ENCODE measurements at places on chromosomes 1 and 21.

DNA sequence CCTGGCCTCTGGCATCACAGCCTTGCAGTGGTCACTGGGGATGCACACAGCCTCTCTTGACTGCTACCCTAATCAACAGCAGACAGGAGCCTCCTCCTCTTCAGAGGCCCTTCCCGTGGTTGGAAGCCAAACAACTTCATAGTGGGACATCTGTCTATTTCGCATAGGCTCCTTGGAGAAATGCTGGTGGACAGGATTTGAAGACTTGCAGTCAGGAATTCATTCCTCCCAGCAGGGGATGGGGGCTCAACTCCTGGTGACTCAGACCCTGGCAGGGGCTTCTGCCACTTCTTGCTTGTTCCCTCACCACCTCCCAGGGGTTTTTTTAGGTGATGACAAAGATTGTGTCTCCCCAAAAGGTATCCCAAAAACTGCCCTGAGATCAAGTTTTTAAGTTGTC lies 191.7 kb upstream of the CAMK1G start:
- no peak for DNase-seq

GRCh38 chr1:148363439-148363810 lies 119.7 kb downstream of the PPIAL4G start:
- no peak for DNase-seq

DNA sequence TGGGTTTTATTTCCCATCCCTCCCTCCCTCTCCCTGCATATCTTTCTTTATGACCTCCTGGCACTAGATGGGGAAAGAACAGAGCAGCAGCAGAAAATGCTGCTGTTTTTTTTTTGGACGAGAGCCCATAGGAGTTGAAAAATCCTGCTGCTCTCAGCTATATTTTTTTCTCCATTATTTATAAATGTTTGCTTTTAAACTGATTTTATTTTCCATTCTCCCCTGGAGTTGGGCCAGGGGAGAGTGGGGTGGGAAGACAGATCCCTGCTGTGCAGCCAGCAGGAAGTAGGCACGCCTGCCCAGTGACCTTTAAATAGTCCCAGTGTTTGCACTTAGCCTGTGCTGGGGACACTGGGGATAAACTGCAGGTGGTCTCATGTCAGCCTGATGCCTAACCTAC lies 17.4 kb downstream of the SFT2D2 start:
- no peak for DNase-seq

DNA sequence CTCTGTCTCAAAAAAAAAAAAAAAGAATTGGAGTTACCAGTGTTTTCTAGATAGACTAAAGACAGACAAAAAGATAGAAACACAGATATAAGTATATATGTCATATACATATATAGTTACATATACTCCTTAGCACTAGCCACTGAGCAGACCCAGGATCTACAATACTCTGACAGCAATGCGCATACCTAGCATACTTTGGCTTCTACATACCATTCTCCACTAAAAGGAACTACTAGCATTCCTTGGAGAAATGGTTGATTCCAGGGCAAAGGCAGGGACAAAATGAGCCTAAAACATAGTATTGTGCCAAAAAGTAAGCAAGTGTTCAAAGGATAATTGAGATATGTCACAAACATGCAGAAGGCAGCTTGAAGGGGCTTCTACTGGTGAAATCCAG lies 22.7 kb downstream of the SYNJ1 start:
- DNase-seq = no peak

DNA sequence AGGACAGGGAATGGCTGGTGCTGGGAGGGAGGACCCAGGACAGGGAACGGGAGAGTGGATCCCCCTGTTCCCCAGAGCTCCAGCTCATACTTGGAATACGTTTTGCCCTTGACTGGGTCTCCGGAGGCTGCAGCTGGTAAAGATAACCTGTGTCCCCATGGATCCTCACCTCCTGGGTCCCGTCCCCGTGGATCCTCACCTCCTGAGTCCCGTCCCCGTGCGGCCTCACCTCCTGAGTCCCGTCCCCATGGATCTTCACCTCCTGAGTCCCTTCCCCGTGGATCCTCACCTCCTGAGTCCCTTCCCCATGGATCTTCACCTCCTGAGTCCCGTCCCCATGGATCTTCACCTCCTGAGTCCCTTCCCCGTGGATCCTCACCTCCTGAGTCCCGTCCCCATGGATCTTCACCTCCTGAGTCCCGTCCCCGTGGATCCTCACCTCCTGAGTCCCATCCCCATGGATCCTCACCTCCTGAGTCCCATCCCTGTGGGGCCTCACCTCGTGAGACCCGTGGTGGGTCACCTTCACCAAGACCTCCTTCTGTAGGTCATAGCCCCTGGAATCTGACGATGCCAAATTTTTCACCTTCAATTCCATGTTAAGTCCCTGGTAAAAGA lies 61.4 kb downstream of the SCCPDH start:
- no peak for DNase-seq

- no peak for DNase-seq
Measured at GRCh38 chr1:204882479-204882878, 11.8 kb downstream of the NFASC start.

- no peak for DNase-seq
Measured at GRCh38 chr21:31180256-31181081, 142.2 kb upstream of the KRTAP19-8 start.

DNA sequence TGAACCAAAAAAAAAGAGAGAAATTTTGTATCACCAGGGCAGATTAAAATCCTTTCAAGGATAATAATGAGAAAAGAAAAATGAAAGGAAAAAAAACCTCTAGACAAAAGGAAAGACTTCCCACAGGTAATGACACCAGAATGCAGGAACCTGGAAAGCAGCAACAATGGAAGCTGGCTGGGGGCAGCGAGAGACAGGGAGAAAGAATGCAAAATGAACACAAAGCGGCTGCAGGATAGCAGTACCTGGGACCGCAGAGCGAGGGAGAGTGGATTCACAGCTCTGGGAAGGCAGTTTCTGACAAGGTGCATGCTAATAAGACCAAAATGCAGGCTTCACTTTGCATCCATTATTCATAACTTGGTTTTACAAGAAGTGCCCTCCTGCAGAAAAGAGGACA lies 349.0 kb downstream of the SIPA1L2 start:
- no peak for DNase-seq

DNA sequence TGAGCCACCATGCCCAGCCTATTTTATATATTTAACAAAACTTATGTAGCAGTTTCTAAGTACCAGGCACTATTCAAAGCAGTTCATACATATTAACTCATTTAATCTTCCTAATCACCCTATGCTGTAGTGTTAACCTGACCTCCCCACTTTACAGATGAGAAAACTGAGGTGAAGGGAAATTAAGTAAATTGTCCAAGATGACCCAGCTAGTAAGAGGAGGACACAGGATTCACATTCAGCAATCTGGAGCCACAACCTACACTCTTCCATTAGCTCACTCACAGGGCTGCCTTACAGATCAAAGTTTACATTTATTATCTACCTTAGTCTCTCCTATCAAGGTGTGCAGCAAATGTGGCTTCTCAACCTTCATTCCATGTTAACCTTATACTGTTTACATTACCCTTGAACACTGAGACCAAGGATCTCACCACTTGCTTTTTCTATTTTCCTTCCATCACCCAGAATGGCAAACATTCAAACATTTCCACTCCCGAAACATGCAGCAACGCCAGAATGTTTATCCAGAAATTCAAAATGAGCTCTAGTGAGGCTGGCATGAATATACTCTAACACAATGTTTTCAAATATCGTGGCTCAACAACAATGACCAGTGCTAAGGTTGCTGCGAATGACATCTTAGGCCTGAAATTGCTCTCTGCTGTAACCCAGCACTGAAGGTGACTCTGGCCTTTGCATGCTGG lies 24.5 kb downstream of the HIVEP3 start:
- no peak for DNase-seq

DNA sequence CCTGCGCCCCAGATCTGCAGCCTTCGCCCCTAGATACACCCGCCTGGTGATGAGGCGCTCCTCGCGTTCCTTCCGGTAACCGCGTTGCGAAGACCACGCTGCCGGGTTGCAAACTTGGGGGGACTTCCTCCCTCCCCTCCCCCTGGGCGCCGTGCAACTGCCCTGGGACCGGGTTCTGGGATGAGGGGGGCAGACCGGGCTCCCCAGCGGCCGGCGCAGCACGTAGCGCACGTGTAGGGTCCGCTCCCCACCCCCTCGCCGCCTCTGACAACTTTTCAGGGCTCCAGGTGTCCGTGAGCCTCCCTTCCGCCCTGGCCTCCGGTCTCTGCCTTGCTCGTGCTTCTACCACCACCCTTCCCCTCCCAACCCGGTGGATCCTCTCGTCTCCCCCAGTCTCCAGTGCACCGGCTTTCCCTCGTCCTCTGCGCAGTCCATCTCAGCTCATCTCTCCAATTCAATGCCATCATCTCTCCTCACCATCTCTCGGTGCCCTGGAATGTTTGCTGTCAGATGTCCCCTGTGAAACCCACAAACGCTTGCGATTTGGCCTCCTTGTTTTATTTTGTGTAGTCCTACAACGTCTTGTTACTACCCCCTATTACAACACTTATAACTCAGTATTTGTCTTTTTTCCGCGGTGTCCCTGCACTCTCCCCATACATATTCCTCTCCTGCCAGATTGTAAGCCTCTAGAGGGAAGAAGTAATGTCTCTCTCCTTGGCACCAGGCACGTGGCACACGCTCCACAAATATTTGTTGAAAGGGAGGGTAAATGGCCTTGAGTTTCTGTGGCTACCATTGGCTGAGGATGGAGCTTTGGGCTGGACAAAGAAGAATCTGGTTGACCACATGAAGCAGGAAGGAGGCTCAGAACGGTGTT lies 782 bp downstream of the PCAT6 start:
- no peak for DNase-seq

- DNase-seq = no peak
Measured at GRCh38 chr1:218473522-218473921, 128.4 kb downstream of the TGFB2 start.

DNA sequence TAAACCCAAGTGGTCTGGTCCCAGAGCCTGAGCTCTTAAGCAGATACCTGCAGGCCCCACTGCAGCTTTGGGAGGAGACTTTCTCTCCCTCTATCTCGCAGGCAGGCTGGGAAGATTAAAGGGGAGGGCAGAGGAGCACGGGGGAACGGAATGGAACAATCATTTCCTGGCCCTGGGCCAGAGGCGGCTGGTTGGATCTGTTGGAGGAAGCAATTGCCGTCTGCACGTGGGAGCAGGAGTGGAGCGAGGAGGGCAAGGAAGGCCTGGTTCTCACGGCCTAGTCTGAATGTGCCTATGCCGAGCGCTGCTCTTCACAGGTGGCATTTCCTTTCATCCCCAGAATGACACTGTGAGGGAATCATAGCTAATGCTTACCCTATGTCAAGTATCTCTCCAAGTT lies 23.7 kb downstream of the NKAIN1 start:
- DNase-seq = no peak

DNA sequence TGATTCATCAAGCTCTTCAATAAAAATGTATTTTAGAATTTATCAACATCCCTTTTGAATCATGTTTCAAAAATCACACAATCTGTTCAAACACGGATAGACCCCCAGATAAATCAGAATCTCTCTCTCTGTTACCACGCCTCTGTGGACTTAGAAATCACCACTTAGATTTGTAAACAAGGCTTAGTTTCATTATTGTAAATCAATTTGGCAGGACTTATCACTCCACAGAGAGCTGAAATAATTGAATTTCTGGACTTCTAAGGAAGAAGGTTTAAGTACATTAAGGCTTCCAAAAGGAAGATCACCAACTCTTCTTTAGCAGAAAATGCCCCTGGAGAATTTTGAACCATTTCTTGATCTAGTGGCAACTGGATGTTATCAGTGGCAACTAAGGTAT lies 100.4 kb downstream of the APP start:
- no peak for DNase-seq

Data from GF-D8 (cell line).